ENCODE measurements at places on chromosomes 5 and 9.

- no peak for DNase-seq
These were observed 25.3 kb upstream of the DUSP1 start for GRCh38 chr5:172796306-172796705.

- peak; percentile 93 for DNase-seq
These were observed 10.0 kb downstream of the TLE4 start for GRCh38 chr9:79581794-79582193.

GRCh38 chr9:108184941-108185340 lies 670.8 kb downstream of the ACTL7B start:
- DNase-seq: peak; percentile 57

DNA sequence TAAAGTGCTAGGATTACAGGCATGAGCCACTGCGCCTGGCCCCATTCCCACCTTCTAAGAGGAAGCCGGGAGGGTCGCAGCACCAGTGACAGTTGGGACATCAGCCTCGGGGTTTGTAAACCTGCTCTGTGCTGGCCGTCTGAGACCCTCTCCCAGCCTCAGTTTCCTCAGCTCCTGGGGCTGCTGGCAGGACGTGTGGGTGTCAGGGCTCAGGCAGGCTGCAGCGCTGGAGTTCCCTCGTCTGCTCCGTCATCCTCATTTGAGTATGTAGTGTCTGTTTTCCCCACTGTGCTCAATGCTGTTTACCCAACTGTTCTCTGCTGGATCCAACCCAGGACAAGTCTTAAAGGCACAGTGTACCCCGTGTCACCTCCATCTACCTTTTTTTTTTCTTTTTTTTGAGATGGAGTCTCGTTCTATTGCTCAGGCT lies 2.0 kb upstream of the NINJ1 start:
- DNase-seq: peak; percentile 75

DNA sequence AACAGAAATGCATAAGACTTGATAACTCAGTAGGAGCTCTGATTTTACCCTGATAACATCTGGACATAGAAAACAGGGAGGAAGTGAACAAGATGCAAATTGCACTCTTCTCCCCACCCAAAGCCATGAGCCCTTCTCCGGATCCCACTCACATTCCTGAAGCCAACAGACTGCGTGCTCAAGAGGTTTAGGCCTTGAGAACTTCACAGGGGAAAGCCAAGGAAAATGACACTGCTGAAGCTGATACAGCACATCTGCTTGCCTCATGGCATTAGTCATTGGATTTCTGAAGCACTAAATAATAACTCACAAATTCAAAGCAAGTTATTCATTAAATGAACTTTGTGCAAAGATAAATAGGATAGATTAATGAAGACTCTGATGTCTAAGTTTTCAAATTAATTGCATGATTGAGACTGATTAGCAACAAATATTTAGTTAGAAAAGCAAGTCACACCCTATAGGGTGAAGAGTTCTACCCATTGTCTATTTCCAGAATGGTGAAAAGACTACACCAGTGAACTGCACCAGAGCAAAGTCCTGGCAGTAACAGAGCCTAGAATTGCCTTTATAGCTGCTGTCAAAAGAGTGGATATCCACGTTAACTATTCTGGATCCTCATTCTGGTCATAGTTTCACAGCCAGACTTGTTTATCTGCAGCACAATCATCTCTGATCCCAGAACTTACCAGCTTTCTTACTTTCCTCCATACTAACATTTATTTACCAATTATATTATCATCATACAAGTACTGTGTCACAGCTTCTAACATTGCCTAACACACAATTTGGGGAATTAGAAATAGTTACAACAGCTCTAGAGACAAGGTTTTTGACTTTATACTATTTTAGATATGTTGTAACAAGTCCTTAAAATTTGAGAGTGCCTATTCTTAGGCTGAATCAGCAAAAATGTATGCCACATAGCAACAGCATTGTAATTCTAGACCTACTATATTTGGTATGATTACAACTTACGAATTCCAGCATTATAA lies 432.1 kb upstream of the RGMB start:
- peak; percentile 89 for DNase-seq

GRCh38 chr5:157029457-157029856 lies 29.5 kb downstream of the HAVCR1 start:
- no peak for DNase-seq

- DNase-seq: peak; percentile 47
These were observed 638.9 kb downstream of the RAB3C start for GRCh38 chr5:59221769-59222168.

GRCh38 chr5:23025629-23026233 lies 172.6 kb upstream of the CDH12 start:
- DNase-seq: peak; percentile 20

GRCh38 chr9:27785714-27786100 lies 212.4 kb upstream of the C9orf72 start:
- DNase-seq: peak; percentile 82

Data from choroid plexus epithelial cell (primary cell).